BJ (cell line): ENCODE measurements at places on chromosomes 16 and 17.

DNA sequence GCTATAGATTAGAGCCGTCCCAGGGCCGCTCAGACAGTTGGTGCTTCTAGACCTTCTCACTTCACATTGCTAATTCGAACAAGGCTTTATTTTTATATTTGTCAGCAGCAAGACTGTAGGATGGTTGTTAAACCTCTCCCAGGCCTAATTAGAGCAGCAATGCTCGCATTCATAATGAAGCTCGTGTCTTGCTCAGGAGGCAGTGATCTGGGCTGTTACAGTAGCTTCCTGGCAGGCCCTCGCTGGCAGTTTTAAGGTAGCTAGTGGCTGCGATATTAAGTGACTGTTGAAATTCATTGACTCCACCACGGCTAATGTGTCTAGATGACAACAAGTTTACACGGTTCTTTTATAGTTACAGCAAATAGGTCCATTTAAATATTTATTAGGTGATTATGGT, 23.2 kb upstream of the ANKFN1 start:
- no peak for DNase-seq

- DNase-seq: no peak
Measured at GRCh38 chr17:7238420-7239090, 702 bp downstream of the PHF23 start.

- DNase-seq: no peak
Measured at GRCh38 chr17:2700491-2701141, 10.9 kb downstream of the CLUH start.

DNA sequence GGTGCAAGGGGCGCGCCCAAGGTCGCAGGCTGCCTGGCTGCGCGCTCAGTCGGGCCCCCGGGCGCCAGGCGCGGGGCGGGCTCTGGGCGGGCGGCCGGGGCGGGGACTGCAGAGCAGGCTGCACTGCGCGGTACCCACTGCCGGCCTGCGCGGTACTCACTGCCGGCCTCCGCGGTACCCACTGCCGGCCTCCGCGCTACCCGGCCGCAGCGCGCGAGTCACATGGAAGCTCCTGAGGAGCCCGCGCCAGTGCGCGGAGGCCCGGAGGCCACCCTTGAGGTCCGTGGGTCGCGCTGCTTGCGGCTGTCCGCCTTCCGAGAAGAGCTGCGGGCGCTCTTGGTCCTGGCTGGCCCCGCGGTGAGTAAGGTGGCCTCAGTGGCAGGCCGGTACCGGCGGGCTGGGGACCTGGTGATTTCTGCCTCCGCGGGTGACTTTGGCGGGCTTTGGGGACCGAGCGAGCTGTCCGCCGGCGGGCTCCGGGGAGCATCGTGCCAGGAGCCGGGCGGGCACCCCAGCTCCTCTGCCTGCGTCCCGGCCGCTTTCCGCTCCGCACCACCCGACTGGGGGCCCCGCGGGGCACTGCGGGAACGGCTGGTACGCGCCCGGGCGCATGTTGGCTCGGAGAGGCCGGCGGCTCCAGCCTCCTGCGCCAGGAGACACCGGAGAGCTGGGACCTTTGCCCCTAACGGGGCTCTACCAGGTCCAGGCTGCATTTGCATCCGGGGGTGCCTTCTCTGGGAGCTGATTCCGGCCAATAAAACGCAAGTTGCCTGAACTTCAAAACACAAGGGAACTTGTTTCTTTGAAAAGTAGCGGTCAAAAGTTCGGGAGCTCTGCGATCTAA, at the start of gene SLC47A1:
SLC47A1 (plus strand) TSS at position 137 of the 844 bp plus-strand sequence; CDS start at position 223, 86 bp downstream.
- DNase-seq: no peak

GRCh38 chr17:36931096-36931696, 6.1 kb upstream of the LHX1 start:
- DNase-seq: no peak

DNA sequence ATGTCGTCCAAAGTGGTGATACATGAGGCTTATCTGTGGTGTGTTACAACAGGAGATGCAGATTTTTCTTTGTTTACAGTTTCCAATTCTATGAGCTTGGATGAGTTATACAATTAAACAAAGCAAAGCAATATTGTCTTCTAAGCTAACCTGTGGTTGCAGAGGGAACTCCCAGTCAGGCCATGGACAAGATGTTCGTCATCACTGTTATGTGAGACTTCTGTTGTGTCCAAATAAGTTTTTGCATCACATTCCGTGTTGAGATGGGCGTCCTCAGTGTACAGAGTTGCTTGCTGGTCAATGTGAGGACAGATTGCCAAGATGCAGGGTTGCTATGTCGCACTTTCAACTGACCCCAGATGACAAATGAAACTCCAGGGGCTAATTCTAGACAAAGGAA, 189.3 kb downstream of the IRF8 start:
- DNase-seq: no peak

GRCh38 chr16:3058139-3059030, 7.1 kb upstream of the IL32 start:
- no peak for DNase-seq

DNA sequence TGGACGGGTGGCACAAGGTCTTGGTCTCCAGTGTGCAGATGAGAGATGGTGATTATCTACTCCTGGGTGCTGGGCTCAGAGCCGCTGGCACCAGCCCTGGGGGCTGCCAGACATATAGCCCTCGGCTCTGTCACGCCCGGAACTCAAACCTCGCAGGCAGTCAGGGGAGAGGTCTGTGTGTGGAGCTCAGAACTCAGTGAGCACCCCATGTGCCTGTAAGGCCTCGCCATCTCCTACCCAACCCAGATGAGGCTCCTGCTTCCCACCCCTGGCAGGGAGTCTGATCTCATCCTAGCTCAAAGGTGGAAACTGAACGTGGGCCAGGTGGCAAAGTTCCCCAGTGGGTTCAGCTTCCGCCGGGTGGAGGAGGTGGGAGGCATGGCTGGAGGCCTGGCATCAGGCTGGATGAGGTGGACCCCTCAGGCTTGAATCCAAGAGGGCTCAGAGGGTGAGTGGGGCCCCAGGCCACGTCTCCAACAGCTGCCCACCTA, 22.6 kb upstream of the NPTX1 start:
- no peak for DNase-seq

DNA sequence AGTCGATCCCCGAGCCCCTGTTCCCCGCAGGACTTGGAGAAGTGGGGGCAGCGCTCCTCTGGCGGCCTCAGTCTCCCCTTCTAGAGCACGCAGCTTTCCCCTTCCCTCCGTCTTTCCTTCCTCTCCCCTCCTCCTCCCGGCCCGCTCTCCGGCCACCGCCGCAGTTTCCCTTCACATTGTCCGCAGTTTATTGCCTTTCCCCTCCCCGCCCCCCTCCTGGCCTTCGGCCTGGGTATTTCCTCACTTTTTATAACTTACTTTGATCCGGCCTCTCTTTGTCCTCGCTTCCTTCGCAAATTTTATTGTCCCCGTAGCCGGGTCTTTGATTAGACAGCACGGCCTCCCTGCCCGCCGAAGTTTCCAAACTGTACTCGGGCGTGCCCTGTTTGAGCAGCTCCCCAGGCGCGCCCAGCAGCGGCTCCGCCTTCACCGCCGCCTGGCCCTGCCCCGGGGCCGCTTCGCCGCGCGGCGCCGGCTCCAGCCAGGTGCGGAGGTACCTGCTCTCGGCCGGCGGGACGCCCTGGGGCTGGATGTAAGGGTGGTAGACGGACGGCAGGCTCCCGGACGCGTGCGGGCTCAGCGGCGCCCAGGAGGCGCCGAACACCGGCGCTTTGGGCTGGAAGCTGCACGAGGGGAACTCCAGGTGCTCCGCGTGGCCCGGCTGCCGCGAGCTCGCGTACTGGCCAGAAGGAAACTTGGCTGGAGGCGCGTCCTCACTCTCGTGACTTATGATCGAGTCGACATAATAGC, 488 bp downstream of the HOXB9 start:
- no peak for DNase-seq

DNA sequence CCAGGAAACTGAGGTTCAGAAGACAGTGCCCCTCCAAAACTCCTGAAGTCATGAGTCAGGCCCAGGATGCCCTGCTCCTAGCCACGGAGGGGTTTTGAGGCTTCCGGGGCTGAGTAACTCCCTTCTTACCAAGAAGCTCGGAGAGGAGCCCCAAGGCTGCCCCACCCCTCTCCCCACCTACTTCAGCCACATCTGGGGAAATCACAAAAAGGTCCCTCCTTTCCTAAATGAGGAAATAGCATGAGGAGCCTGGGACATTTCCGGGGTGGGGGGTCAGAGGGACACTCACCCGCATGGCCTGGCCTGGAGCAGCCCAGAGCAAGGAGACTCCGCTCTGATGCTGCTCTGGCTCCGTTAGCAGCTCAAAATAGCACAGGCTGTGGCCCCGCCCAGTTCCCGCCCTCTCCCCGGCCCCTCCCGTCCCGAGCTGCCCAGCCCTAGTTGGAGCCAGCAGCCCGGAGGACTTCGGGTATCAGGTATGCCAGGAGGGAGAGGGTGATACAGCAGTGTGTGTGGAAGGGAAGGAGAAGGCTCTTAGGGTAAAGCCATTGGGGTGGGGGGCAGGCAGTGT, 40.1 kb downstream of the MYO18A start:
- DNase-seq: no peak

DNA sequence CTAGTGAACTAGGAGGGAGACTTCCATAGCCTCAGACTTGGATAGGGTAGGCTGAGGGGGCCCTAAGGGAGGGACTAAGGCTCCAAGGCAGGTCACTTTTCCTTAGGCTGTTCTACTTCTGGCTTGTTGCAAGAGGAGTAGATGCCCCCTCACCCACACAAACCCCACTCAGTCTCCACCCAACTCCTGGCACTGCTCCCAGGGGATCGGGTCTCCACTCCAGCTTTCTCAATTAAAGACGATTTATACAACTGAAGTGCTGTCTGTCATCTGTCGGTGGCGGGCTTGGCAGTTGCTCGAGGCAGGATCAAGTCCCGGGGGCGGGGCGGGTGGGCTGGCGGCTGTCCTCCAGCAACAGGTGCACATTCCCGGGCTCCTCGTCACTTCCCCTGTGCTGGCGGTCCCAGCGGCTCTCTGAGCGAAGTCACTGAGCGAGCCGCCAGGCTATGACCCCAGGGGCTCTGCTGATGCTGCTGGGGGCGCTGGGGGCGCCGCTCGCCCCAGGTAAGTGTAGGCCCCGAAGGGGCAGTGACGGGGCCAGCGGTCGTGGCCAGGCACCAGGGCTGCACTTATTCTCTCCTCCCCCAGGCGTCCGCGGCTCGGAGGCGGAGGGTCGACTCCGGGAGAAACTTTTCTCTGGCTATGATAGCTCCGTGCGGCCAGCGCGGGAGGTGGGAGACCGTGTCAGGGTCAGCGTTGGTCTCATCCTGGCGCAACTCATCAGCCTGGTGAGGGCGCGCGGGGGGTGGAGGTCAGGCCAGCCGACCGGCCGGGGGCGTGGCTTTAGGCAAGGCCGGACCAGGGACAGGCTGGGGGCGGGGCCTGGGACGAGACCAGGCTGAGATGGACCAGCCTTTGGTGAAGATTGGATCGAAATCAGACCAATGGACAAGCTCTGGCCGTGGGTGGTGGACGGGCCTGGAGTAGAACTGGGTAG, at the start of gene CHRNB1:
CHRNB1 (plus strand) TSS at position 380 of the 937 bp plus-strand sequence; CDS start at position 447, 67 bp downstream.
- no peak for DNase-seq

- DNase-seq: no peak
Measured at GRCh38 chr17:21268596-21269188, 15.5 kb upstream of the NATD1 start.

- peak; percentile 81 for DNase-seq
Measured at GRCh38 chr17:68599091-68599490, 2.1 kb downstream of the FAM20A start.

- DNase-seq: no peak
Measured at GRCh38 chr16:59697761-59698160, 963.6 kb upstream of the GOT2 start.

- no peak for DNase-seq
Measured at GRCh38 chr17:80034791-80035686, 633 bp downstream of the TBC1D16 start.

GRCh38 chr17:40331743-40332641, 23.0 kb downstream of the RARA start:
- no peak for DNase-seq

DNA sequence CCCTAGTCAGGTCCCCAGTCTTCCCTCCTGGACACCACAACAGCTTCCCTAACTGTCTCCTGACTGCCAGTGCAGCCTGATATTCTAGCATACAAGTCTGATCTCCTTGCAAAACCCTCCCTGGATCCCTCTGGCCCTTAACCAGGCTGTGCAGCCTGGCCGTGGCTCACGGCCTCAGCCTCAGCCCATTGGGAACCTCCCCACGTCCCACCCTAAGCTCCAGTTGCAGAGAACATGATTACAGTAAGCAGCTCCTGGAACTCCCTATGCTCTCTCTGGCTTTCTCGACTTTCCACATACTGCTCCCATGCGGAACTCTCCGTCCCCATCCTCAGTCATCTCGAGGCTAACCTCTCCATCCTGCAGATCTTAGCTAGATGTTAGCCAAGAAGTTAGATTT, 13.0 kb downstream of the ALOX12B start:
- DNase-seq: no peak

DNA sequence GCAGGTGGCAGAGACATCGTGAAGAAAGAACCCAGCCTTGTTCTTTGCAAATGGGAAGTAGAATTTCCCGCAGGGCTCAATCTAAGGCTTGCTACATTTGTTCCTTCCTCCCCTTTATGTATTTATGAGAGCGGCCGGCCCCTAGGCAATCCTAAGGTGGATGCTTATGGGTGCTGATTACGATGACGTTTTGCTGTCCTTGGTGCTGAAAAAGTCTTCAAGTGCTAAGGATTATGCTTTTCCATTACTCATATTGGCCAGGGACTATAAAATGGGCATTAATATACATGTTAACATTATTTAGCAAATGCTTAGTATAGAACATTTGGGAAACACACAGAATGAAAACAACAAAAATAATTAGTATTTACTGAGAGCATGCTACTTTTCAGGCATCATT, 313.3 kb upstream of the XYLT1 start:
- DNase-seq: no peak

DNA sequence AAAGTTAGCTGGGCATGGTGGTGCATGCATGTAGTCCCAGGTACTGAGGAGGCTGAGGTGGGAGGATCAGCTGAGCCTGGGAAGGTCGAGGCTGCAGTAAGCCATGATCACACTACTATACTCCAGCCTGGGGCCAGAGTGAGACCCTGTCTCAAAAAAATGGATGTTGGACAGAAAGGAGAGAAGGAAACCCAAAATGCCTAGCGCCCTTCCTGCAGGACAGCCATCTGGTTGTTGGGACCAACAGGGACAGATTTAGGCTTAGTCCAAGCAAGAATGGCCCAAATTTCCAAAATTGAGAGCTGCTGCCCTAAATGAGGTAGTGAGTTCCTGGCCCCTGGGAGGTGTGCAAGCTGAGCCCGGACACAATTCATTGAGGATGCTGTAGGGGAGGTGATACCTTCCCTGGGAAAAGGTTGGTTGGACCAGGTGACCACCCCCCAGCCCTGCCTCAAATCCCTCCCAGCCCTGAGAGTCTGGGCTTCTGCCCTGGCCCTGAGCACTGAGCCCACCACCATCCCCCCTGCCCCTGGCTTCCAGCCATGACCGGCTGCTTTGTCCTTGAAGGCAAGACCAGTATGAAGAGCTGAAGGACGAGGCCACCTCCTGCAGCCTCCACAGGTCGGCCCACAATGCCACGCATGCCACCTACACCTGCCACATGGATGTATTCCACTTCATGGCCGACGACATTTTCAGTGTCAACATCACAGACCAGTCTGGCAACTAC, 35.1 kb downstream of the IL21R start:
- DNase-seq: no peak

- DNase-seq: no peak
Measured at GRCh38 chr17:80065478-80066170, 29.2 kb downstream of the CCDC40 start.

GRCh38 chr17:45190503-45191255, 29.0 kb downstream of the HEXIM2 start:
- DNase-seq: no peak
